ENCODE measurements at places on chromosomes 6 and 20. TPM values are rescaled to one million over a fixed set of nuclear protein-coding genes. Genes with fewer than 3 reads are reported as not detected.

Gene NKAPL
- not detected for total RNA-seq

Gene GRIK2
- not detected for total RNA-seq

Gene CFB
- total RNA-seq = 0.58 TPM

GRCh38 chr6:151729829-151730495 lies 77.5 kb upstream of the ESR1 start:
- DNase-seq = no peak
- no peak overlapping the region for H3K4me3 ChIP-seq
- no peaks in the 10 kb centered on the region for H3K27me3 ChIP-seq
- H3K27ac ChIP-seq = no peak overlapping the region

- H3K27ac ChIP-seq = peak overlapping the region; percentile 21
- H3K36me3 ChIP-seq = peaks cover 55% of the 10 kb centered on the region
- no peak for DNase-seq
Observed at GRCh38 chr20:38001173-38001875, 31.9 kb downstream of the TTI1 start.

DNA sequence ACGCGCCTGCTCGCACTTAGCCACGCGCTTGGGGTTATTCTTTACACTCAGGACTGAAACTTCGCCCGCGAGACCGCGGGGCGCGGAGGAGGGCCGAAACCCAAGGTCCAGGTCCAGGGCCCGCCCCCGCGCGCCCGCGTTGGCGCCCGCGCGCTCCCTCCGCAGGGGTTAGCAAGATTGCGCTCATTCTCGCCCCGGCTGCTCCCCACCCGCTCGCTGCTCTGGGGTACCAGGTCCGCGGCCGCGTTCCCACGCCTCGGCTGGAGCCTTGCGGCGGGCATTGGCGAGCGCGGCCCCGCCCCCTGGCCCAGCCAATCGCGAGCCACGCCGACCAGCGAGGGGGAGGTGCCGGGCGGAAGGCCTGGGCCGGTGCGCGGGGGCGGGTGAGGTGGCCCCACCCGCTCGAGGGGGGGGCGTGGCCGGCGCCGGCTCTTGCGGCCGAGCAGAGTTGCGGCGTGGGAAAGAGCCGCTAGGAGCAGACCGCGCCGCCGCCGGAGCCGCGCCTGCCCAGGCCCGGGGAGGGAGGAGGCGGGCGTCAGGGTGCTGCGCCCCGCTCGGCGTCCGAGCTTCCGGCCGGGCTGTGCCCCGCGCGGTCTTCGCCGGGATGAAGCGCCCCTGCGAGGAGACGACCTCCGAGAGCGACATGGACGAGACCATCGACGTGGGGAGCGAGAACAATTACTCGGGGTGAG lies at the start of gene HEY2:
HEY2 (plus strand) TSS at position 460 of the 692 bp plus-strand sequence; CDS start at position 605, 145 bp downstream.
- peaks cover 38% of the 10 kb centered on the region for H3K4me1 ChIP-seq
- H3K27ac ChIP-seq = peak within 1 kb of the TSS; percentile 34
- DNase-seq = peak; percentile 85
- peaks cover 77% of the 10 kb centered on the region for H3K27me3 ChIP-seq
- peak within 1 kb of the TSS; percentile 75 for H3K4me3 ChIP-seq

- no peaks in the 10 kb centered on the region for H3K27me3 ChIP-seq
- no peak overlapping the region for H3K4me3 ChIP-seq
- peaks cover 18% of the 10 kb centered on the region for H3K4me1 ChIP-seq
- no peak for DNase-seq
- peaks cover 31% of the 10 kb centered on the region for H3K36me3 ChIP-seq
Observed at GRCh38 chr6:135299256-135299655, 118.1 kb downstream of the MYB start.

DNA sequence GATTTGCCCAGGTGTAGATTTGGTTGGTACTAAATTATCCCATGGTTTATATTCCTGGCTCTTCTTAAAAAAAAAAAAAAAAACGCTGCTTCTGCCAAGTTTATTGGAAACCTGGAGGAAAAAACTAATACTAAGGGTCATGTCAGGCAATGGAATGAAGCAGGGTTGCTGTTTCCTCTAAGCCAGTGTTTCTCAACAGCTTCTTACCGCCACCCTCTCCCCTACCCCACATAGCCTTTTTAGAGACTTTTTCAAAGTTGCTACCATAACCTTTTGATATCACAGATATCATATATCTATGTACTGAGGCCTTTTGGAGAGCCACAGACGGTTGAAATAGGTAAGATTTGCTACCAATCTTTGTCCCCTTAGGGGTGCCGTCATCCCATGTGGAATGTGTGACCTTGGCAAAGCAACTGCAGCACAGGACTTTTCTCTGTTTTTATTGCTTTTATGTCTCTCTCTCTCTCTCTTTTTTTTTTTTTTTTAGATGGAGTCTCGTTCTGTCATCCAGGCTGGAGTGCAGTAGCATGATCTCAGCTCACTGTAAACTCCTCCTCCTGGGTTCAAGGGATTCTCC lies 35.0 kb downstream of the SYTL3 start:
- no peak overlapping the region for H3K4me3 ChIP-seq
- H3K4me1 ChIP-seq = peaks cover 50% of the 10 kb centered on the region
- no peak overlapping the region for H3K27ac ChIP-seq
- peaks cover 74% of the 10 kb centered on the region for H3K36me3 ChIP-seq

DNA sequence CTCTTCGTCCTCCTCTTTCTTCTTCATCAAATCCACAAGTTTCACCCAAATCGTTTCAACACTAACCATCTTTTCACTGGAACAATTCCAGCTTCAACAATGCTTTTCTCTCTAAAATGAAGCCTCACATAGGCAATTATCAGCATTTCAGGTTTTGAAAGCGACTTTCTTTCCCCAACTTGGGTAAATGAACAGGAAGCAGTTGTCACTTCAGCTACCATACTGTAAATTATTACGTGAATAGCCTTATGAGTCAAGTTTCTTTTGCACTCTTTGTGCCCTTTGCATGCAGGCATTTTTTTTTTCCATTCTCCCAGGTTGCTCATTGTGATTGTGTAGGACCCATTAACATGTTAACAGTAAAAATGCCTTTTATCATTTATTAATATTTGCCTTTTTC lies 121.7 kb upstream of the BTBD3 start:
- no peak for DNase-seq
- no peaks in the 10 kb centered on the region for H3K4me1 ChIP-seq
- no peak overlapping the region for H3K4me3 ChIP-seq

DNA sequence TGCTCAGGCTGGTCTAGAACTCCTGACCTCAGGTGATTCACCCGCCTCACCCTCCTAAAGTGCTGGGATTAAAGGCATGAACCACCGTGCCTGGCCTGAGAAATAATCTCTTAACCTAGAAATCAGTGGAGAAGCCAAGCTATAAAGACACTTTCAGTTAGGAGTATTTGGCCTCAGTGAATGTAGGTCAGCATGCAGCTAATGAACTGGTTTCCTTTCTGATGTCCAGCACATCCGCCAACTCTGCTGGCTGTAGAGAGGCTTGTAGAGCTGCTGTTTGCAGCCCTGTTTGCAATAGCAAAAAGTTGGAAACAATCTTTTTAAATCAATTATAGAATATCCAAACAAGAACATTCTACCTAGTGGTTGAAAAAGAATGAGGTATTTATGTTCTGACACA lies 42.4 kb upstream of the ELOVL5 start:
- H3K4me1 ChIP-seq = no peaks in the 10 kb centered on the region
- H3K27me3 ChIP-seq = peaks cover 9% of the 10 kb centered on the region
- DNase-seq = no peak
- no peak overlapping the region for H3K27ac ChIP-seq

DNA sequence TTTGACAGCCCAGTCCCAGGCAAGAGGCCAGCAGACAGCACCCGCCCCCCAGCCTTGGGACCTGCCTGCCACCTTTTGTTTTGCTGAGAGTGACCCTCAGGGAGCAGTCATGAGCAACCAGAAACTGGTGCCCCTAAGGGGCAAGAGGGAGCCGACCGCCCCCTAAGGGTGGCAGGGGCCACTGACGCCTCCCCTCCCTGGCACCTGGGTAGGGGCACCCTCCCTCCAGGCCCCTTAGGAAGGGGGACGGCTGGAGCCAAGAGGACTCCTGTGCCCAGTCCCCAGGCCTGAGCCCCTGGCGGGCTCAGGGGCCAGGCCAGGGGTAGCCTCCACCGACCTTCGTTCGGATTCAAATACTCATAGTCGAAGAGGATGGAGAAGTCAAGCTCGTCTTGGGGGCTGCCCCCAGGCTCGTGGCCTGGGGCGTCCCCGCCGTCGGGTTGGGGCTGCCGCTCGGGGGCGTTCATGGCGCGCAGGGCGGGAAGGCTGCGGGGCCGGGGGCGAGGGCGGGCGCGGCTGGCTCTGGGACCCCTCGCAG lies 417 bp downstream of the NFATC2 start:
- peaks cover 34% of the 10 kb centered on the region for H3K27me3 ChIP-seq
- peak; percentile 67 for DNase-seq
- peaks cover 46% of the 10 kb centered on the region for H3K4me1 ChIP-seq
- peak overlapping the region; percentile 99 for H3K4me3 ChIP-seq
- H3K36me3 ChIP-seq = peaks cover 42% of the 10 kb centered on the region

DNA sequence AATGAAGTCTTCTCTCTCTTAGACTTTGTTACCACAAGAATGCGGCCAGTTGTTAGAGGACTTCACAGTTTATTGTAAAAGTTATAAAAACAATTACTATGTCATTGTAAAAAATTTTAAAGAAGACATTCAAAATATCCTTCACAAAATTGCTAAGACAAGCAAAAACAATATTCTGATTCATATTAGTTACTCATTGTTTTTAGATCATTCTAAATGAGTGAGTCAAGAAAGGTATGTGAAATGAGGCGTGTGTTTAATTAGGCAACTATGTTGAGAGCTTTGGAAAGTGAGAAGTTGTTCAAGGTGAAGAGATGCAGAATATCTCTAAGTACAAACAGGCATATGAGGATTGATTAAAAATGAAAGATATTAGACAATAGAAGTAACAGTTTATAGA lies 875.3 kb downstream of the EYS start:
- H3K27ac ChIP-seq = no peak overlapping the region
- no peaks in the 10 kb centered on the region for H3K27me3 ChIP-seq
- H3K4me3 ChIP-seq = no peak overlapping the region
- no peaks in the 10 kb centered on the region for H3K36me3 ChIP-seq
- DNase-seq = no peak

All from activated CD4-positive, alpha-beta memory T cell treated with anti-CD3 and anti-CD28 coated beads, Interleukin-2, amount 10 ng/mL, durations not matched to agents 7 days and 5 days (primary cell).